Skeletal muscle cell (primary cell): ENCODE measurements at places on chromosomes 7 and 10.

- no peak for DNase-seq
Observed at GRCh38 chr10:63264617-63265221, 131.6 kb downstream of the NRBF2 start.

DNA sequence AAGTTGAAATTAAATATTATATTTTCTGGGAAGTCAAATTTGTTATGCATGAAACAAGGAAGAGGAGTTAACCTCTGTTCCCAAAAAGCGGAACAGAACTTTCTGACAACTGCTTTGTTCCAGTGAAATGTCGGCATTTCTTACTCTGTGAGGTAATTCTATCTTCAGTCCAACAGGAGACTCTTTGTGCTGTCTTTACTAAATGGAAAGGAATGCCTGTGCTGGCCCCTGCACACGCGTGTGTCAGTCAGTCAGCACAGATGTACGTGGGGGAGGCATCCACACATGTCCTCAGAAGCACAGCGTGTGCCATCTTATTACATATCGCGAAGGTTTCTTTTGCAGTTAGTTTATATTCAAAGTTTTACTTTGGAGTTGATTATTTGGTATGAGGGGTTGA, 37.5 kb downstream of the NET1 start:
- DNase-seq = peak; percentile 82

- no peak for DNase-seq
Observed at GRCh38 chr10:131363416-131363815, 51.9 kb upstream of the TCERG1L start.

- no peak for DNase-seq
Observed at GRCh38 chr7:136139417-136139816, 162.3 kb upstream of the MTPN start.

DNA sequence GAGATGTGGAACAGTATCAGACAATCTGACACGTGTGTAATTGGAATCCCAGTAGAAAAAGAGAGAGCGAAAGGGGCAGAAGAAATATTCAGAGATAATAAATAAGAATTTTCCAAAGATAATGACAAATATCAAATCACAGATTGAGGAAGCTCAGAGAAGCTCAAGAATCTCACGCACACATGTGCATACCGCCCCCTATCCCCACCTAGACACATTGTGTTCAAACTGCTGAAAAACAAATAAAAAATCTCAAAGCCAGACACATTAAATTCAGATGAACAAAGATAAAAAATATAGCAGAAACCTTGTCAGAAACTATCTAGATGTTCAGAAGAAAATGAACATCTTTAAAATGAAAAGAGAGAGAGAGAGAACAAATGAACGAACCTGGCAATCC, 17.2 kb downstream of the SFR1 start:
- DNase-seq = no peak

GRCh38 chr10:34679177-34679576, 135.9 kb downstream of the PARD3 start:
- DNase-seq = no peak

DNA sequence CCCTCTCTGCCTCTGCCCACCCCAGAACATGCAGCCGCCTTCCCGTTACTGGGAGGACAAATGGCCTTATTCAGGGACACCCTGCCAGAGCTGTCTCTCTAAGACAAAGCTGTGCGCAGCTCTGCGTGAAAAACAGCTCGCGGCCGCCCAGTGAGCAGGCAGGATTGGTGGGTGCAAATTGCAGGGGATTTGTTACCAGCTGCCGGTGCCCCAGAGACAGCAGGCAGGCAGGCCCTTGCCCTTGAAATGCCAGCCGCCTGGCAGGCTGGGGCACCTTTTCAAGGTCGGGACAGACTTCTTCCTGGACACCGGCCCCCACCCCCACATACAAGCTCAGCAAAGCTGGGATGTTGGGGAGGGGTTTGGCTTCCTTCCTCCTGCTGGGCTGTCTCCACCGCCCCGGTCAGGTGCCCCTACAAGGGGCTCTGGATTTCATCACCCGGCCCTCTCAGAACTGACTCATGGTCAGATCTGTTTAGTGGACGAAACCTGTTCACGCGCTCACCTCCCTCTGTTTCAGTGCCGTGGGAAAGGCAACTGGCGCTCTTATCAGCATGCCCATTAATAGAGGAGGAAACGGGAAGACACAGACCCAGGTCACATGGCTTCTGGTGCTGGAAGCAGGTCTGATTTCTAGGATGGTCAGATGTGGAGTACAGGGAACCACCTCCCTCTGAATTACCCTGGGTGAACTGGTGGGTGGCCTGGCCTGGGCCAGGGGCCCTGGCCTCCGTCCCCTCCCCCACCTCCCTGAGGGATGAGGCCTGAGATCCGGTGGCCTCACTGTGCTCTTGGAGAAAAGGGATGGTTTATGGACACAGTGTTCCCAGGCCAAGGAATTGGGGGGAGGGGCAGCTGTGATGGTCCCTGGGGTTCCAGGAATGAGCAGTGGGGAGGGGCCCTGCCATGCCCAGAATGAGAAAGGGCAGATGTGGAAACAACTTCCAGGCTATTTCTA, 123.9 kb upstream of the PPIF start:
- DNase-seq = peak; percentile 75

- peak; percentile 4 for DNase-seq
Observed at GRCh38 chr7:12210179-12211053, 678 bp upstream of the TMEM106B start.

GRCh38 chr7:28114056-28114455, 66.5 kb downstream of the JAZF1 start:
- no peak for DNase-seq

GRCh38 chr10:129531195-129531968, 64.3 kb downstream of the MGMT start:
- DNase-seq = no peak

DNA sequence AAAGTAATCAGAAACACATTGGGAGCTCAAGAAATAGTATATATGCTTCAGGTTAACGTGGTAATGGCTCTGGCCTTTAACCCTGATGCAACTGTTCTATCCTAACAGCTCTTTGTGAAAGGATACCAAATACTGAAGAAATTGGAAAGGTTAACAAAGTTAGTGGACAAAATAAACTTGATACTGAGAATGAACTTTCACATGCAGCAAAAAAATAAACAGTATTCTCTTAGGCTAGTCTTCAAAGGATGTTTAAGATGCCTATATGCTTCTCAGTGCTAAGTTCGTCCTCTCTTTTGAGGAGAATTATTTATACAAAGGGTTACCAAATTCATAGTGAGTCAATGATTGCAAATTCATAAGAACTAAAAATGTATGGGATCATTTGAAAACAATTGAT, 256.2 kb upstream of the FERD3L start:
- no peak for DNase-seq

DNA sequence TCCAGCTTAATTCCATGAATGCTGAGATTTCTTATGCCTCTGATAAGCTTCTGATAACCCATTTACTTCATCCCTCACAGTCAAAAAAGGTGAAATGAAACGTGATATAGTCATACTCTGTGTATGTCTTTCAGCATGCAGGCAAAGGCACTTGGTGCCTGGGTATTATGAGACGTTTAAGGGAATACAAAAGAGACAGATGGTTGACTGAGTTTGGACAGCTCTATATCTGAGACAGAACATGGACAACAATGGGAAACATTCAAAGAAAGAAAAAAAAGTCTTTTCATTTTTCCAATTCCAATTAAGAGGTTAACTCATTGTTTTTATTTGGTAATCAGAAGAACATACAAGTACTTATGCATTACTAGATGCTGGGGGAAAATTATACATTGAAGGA, 96.2 kb downstream of the PPP1R17 start:
- no peak for DNase-seq

DNA sequence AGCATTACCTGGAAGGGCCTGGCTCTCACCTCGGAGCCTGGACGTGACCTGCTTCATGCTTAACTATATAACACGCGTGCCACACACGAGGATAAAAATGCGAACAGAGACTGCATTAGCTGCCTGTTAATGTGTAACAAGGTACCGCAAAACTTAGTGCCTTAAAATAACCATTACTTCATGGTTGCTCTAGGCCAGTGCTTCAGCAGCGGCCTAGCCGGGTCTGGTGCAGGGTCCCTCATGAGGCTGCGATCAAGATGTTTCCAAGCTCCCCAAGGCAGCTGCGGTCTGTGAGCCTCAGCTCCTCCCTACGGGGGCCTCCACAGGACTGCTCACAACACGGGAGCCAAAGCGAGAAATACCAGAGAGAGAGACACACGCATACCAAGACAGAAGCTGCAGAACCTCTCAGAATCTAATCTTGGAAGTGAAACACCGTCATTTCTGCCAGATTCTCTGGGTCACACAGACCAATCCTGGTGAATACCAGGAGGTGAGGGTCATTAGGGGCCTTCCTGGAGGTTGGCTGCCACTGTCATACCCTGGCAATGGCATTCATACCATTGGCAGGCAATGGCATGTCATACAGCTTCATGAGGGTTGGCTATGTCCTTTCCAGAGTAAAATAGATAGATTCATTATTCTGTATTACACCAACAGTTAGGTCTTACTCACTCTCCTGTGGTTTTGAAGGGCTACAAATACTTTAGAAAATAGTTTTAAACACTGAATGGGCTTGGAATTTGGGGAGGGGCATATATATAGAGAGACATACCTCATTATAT, 94.5 kb downstream of the HIPK2 start:
- DNase-seq = peak; percentile 62

DNA sequence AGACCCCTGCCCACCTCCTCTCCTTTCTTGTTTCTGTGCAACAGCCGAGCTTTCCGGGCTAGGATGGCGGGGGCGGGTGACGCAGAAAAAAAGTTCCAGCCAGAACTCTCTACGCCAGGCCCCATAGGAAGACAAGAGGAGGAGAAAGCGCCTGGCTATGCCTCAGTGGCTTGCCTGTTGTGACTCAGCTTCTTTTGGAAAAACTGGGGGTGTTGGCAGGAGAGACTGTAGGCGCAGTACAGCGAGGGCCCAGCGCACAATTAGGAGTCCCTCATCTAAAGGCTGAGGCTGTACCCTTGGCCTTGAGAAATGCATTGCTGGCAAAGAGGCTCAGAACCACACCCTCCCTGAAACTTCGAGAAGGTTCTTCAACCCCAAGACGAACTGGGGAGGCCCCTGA, 28.0 kb upstream of the KPNA7 start:
- no peak for DNase-seq

GRCh38 chr7:27147199-27148030, at the start of gene HOXA6:
HOXA6 (minus strand) TSS chr7:27147774; CDS start chr7:27147749, 25 bp downstream.
- DNase-seq = no peak

DNA sequence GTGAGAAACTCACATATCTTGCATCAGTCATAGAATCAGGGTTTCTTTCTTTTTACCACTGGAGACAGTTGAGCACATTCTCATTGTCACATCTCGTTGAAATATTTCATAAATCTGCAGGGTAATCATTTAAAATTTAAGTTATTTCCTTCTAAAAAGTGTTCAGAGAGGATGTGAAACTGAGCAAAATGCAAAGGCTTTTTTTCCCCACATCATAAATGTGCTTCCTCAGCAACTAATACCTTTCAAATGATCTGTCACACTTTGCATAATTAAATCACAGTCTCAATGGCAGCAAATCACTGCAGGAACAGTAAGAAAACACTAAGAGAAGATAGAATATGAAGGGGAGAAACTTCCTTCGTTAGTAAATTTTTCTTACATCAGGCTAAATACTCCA, 187.5 kb downstream of the EVX1 start:
- no peak for DNase-seq

DNA sequence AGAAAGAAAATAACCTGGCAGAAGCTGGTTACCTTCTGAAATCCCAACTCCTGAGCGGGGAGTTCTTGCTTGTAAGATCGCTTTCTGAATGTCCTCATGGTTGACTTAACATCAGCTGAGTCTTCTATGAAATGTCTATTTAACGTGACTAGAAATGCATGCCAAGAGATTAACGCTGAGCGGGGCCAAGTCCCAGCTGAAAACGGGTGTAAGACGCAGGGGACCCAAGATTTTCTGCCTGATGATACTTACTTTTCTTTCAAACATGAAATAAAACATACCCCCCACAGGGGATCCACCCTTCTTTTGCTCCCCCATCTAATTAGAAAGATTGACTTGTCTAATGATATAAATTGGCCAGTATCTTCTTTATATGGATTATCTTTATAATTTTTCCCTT, 14.9 kb downstream of the OR9A2 start:
- no peak for DNase-seq

DNA sequence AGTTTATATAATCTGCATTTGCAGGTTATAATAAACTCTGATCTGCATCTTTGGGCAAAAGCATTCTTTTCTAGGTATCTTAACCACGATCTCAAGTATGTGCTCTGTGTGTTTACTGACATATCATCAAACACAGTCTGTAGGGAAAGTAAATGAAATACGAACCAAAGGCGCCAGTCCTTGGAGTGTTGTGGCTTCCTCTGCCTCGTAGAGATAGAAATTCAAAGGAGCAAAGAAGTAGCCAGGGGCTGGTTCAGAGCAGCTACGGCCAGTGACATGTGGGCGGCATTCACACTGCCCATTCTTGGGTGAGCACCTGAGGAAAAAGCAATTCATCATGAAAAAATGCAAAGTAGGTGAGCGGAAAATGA, 38.7 kb downstream of the LAMB4 start:
- DNase-seq = no peak

DNA sequence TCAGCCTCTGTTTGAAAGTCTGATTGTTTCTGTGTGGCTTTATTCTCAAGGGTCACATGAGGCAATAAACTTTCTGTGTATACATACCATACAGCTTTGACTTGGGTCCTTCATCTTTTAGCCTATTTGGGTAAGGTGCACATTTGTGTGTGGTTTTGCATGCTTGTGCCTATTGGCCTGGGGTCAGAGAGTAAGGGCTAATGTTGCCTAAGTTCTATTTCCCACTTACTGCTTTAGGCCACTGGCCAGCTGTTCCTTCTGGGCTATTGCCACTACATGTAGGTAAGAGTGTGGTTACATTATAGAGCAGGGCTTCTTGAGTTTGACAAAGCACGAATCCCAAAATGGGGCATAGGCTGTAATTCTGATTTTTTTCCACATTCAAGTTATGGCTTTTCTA, 21.8 kb downstream of the BBIP1 start:
- DNase-seq = no peak

DNA sequence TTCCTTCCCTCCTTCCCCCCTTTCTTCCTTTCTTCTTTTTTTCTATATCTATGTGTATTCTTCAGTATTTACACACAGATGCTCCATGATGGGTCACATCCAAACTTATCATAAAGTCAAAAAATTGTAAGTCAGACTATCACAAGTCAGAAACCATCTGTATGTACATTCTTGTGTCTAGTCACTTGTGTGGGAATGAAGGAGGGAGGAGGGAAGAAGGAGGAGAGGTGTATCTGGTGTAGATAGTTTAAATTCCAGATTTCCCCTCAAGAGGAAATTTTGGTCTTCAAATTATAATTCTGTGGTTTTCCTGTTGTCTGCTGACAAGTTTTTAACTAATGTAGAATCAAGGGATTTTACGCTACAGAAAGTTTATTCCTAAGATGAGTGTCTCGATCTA, 287.2 kb downstream of the ETV1 start:
- DNase-seq = no peak

DNA sequence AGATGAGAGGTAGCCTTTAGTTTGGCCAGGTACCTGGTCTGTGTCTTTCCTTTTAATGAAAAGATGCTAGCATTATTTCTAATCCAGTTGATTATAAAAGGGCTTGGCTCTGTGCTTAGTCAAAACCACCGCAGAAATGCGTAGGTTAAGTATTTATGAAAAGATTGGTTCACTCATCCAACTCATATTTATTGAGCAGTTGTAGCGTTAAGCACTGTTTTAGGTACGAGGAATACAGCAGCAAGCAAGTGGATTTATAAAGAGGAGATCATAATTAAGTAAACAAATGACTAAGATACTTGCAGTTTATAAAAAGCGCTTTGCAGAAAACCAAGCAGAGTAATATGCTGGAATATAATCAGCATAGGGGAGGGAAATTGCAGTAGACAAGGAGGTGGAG, 129.8 kb downstream of the PPP1R17 start:
- DNase-seq = no peak
